Immature natural killer cell (primary cell): ENCODE measurements at places on chromosomes 2 and 18. TPM values are rescaled to one million over a fixed set of nuclear protein-coding genes. Genes with fewer than 3 reads are reported as not detected.

- no peak for DNase-seq
- no peak overlapping the region for H3K27ac ChIP-seq
- H3K4me1 ChIP-seq, result peaks cover 3% of the 10 kb centered on the region
- no peaks in the 10 kb centered on the region for H3K36me3 ChIP-seq
These were observed 25.6 kb downstream of the AP1S3 start for GRCh38 chr2:223811757-223812156.

Gene DNMT3A
- polyA plus RNA-seq, result 9.9 TPM

GRCh38 chr2:167686691-167687090 lies 560.7 kb downstream of the STK39 start:
- H3K4me1 ChIP-seq, result no peaks in the 10 kb centered on the region
- H3K27me3 ChIP-seq, result no peaks in the 10 kb centered on the region
- H3K27ac ChIP-seq, result no peak overlapping the region
- H3K36me3 ChIP-seq, result no peaks in the 10 kb centered on the region

DNA sequence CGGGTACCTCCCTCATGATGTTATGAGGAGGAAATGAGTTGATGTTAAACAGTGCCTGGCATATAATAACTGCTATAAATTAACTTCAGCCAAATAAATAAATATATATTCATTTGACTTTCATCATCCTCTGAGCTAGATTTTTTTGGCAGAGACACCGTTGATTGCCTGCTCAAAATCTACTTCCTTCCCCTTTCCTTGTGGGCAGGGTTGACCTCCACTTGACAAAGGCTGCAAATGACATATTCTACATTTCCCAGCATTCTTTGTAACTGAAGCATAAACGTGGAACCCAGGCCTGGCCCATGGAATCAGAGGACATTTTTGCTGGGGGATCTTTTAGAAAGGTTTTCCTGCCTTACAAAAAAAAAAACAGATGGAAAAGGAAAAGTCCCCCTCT lies 177.8 kb downstream of the TXNL1 start:
- no peak overlapping the region for H3K4me3 ChIP-seq
- DNase-seq, result no peak
- no peaks in the 10 kb centered on the region for H3K4me1 ChIP-seq
- no peaks in the 10 kb centered on the region for H3K27me3 ChIP-seq

Gene IL36RN
- not detected for polyA plus RNA-seq

DNA sequence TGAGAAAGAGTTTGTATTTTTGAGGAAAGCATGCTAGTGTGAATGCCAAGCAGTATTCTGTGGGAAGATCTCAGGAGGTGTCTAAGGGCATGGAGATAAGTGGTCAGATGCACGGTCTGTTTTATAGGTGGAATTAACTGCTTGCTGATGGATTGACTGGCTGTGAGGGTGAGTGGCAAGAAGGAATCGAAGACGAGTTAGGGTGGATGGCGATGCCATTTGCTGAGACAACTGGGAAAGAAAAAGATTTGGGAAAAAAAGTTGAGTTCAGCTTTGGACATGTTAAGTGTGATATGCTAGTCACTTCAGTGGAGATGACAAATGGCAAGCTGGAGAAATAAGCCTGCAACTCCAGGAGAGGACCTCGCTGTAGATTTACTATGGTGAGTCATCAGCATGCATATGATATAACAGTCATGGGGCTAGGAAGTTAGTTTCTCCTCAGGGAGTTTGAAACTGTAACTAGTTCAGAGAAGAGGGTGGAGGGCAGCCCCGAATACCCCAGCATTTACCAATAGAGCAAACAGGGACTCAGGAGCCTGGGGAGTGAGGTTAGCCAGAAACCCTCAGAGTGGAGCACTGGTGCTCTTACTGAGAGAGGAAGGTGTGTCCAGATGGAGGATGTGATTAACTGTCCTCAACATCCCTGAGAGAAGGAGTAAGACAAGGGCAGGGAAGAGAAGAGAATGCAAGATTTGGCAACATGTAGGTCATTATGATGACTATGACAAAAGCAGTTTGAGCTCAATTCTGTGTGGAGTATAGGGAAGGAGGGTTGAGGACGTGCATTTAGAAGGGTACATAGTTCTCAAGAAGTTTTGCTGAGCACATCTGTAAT lies 2.0 kb upstream of the HK2 start:
- peaks cover 19% of the 10 kb centered on the region for H3K27me3 ChIP-seq
- no peak overlapping the region for H3K27ac ChIP-seq
- H3K4me1 ChIP-seq, result peaks cover 16% of the 10 kb centered on the region
- no peaks in the 10 kb centered on the region for H3K36me3 ChIP-seq
- H3K4me3 ChIP-seq, result no peak overlapping the region
- no peak for DNase-seq

DNA sequence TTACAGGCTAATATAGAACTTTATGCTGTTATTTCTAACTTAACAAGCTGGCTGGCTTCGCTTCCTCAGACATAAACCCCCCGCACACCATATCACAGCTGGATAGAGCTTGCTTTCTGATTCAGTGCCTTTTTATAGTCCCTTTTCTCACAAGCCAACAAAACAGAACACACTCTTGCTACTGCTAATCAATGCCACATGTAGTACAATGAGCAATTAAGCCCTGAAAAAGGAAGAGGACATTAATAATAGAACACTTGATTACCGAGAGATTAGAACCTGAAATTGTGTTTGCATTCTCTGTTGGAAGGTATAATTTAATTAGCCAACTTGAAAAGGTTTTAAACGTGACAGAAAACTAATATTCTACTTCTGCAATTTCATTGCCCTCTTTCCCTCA lies 267.7 kb upstream of the CYRIA start:
- H3K27me3 ChIP-seq, result peaks cover 2% of the 10 kb centered on the region
- H3K36me3 ChIP-seq, result no peaks in the 10 kb centered on the region
- DNase-seq, result no peak
- H3K4me1 ChIP-seq, result no peaks in the 10 kb centered on the region

GRCh38 chr2:231450548-231450989 lies 13.7 kb downstream of the NCL start:
- no peak for DNase-seq
- no peak overlapping the region for H3K4me3 ChIP-seq
- H3K4me1 ChIP-seq, result peaks cover 13% of the 10 kb centered on the region
- peaks cover 29% of the 10 kb centered on the region for H3K27me3 ChIP-seq

GRCh38 chr2:237483018-237483731 lies 3.9 kb upstream of the MLPH start:
- no peak for DNase-seq
- no peaks in the 10 kb centered on the region for H3K36me3 ChIP-seq
- no peak overlapping the region for H3K4me3 ChIP-seq

- H3K4me1 ChIP-seq, result no peaks in the 10 kb centered on the region
- no peak overlapping the region for H3K27ac ChIP-seq
- no peaks in the 10 kb centered on the region for H3K36me3 ChIP-seq
- H3K27me3 ChIP-seq, result no peaks in the 10 kb centered on the region
- DNase-seq, result no peak
- H3K4me3 ChIP-seq, result no peak overlapping the region
These were observed 58.5 kb upstream of the MSH6 start for GRCh38 chr2:47724221-47724981.

Gene SLC25A52
- not detected for polyA plus RNA-seq

Gene INPP5D
- polyA plus RNA-seq, result 54.8 TPM

Gene NEB
- polyA plus RNA-seq, result not detected

DNA sequence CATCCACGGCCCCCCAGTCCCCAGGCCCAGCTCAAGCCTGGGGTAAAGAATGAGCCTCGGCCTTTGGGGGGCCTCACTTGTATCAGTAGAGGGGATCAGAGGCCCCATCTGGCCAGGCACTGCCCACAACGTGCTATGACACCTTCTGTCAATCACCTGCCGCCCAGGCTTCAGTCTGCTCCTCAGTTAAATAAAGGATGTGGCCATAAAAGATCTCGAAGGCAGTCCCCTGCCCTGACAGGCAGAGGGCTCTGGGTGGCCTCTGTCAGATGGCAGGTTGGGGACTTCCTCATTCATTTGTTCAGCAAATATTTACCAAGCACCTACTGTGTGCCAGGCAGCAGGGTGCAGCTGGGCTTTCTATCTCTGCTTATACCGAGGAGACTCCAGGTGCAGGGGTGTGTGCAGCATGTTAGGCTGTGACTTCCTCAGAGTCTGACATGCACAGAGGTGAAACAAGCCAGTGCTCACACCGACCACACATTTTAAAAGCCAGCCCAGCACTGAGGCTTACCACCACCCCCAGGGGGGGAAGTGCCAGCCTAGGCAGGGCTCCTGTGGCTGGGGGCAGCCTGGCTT lies 166.4 kb downstream of the GALNT1 start:
- peaks cover 3% of the 10 kb centered on the region for H3K27me3 ChIP-seq
- no peak overlapping the region for H3K27ac ChIP-seq
- no peak overlapping the region for H3K4me3 ChIP-seq

DNA sequence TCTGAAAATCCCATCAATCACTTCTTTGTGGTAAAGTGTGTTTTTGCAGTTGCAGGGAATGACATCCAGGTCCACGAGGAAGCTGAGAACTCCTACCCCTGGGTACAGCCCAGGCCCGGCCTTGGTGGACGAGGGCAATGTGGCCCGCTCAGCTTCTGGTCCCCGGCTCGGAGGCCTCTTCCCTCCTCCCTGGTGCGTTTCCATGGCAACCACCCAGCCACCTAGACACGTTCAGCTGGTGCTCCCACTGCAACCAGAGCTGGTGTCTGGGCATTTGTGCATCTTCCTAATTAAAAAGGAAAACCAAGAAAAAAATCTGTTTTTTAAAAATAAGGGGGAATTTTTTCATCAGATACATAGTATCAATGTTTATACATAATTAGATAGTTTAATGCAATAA lies 603.6 kb upstream of the SALL3 start:
- no peaks in the 10 kb centered on the region for H3K4me1 ChIP-seq
- H3K36me3 ChIP-seq, result no peaks in the 10 kb centered on the region
- H3K4me3 ChIP-seq, result no peak overlapping the region
- H3K27me3 ChIP-seq, result no peaks in the 10 kb centered on the region
- H3K27ac ChIP-seq, result no peak overlapping the region
- DNase-seq, result no peak

GRCh38 chr2:33511141-33511540 lies 34.7 kb downstream of the RASGRP3 start:
- no peak overlapping the region for H3K4me3 ChIP-seq
- no peak for DNase-seq
- peaks cover 4% of the 10 kb centered on the region for H3K27me3 ChIP-seq
- H3K36me3 ChIP-seq, result peaks cover 5% of the 10 kb centered on the region

Gene C2orf15
- polyA plus RNA-seq, result 2.4 TPM

Gene SERPINB12
- not detected for polyA plus RNA-seq

DNA sequence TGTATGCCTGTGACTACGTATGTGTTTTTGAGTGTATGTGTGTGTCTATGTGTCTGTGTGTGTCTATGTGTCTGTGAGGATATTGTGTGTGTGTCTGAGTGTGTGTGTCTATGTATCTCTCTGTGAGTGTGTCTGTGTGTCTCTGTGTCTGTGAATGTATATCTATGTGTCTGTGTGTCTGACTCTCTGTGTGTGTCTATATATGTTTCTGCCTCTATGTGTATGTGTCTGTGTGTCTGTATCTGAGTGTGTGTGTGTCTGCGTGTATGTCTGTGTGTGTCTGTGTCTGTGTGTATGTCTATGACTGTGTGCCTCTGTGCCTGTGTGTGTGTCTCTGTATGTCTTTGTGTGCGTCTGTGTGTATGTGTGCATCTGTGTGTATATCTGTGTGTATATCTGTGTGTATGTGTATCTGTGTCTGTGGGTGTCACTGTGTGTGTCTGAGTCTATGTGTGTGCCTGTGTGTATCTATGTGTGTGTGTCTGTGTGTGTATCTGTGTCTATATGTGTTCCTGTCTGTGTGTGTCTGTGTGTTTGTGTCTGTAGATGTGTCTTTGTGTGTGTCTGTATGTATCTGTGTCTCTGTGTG lies 172.7 kb downstream of the MYCN start:
- H3K27me3 ChIP-seq, result no peaks in the 10 kb centered on the region
- no peak overlapping the region for H3K4me3 ChIP-seq
- DNase-seq, result no peak
- no peaks in the 10 kb centered on the region for H3K36me3 ChIP-seq

Gene EMX1
- not detected for polyA plus RNA-seq

- H3K4me1 ChIP-seq, result no peaks in the 10 kb centered on the region
- no peak for DNase-seq
- H3K27ac ChIP-seq, result no peak overlapping the region
- H3K36me3 ChIP-seq, result no peaks in the 10 kb centered on the region
- peaks cover 2% of the 10 kb centered on the region for H3K27me3 ChIP-seq
These were observed 87.1 kb downstream of the CDH20 start for GRCh38 chr18:61420218-61420885.

GRCh38 chr2:54599914-54600313 lies 123.5 kb upstream of the EML6 start:
- peak; percentile 31 for DNase-seq
- peaks cover 7% of the 10 kb centered on the region for H3K36me3 ChIP-seq
- H3K4me3 ChIP-seq, result no peak overlapping the region
- H3K4me1 ChIP-seq, result peaks cover 100% of the 10 kb centered on the region
